Ascending aorta (tissue), 2 donors: ENCODE measurements at places on chromosomes 11 and 22. TPM values are rescaled to one million over a fixed set of nuclear protein-coding genes. Genes with fewer than 3 reads are reported as not detected.

DNA sequence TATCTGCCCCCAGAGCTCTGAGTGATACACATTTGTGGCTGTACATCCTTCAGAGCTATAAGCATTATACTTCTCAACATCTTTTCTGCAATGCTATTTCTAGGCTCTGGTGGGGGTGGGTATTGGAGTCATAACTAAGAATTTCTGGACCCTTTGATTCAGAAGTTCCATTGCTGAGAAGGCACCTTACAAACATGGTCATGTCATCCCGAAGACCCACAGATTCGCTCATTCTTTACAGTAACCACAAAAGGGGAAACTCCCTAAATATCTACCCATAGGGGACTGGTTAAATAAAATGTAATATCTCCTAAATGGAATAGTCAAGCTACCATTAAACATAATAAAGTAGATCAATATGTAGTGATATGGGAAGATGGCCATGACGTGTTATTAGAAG is 98.8 kb downstream of the PRR5L start:
- no peak for DNase-seq

DNA sequence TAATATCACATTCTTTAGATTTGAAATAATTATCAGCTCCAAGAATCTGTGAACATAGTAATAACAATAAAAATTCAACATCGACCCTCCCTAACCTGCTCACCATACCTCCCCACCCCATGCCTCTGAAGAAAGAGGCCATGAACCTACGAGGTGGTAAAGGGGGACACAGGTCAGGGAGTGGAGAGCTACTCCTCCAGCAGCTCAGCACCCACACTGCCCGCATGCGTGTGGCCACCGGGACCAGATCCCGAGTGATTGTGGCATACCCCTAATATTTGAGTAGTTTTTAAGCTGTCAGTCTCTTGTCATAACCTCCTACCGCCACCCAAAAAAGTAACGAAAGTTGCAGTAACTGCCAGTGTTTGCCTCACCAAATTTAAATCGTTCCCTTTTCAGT is 16.8 kb upstream of the ADSL start:
- no peak for DNase-seq

- DNase-seq, result peak; percentile 22
Observed at GRCh38 chr11:82864268-82864667, 36.0 kb downstream of the PRCP start.

GRCh38 chr22:37745548-37746365 is 48.9 kb downstream of the TRIOBP start:
- DNase-seq, result peak; percentile 94

DNA sequence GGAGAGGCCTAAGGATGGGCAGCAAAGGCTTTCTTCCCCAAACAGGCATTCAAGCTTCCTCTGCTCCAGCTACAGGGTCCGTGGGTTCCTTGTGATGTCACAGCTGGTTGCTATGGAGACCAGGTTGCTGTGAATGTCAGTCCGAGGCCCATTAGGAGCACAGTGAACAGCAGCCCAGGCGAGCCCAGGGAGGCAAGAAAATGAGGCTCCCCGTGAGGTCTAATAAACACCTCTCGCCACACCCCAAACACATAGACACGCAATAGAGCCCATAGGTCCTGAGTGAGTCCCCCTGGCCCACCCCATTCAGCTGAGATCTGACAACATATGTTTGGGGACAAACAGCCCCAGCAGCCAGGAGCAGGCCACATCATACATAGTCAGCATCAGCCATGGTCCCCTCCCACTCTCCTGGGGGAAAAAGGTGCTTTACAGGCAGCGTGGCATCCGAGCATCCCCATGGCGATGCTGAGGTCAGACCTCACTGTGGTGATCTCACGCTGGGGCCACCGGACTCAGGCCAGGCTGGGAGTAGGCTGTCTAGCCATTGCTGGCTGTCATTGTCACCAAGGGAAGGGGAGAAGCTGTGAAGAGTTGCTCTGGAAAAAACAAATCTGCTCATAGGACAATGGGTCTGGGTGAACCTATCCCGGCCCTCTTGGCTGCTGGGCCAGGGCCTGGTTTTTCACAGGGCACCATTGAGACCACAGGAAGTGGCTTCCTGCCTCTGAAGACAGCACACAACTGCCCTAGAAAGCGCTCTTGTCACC is 23.1 kb upstream of the TP53I11 start:
- no peak for DNase-seq

DNA sequence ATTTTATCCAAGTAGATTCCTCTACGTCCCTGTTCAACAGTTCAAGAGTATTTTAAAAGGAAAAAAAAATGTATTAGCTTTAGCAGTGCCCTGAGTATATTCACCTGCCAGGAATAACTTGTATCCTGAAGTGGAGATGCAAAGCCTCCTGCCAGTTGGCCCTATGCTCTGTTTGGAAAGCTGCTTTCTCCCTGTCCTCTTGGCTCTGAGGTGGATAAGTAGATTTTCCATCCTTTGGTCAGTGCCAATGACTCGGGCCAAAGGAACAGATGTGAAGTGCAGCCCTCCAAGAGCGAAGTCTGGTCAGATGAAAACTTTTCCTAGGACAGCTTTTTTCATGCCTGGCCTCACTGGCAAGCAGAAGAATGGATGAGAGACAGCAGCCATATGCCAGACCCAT is 839.9 kb upstream of the TENM4 start:
- no peak for DNase-seq

GRCh38 chr11:75084883-75085282 is 11.8 kb downstream of the OR2AT4 start:
- no peak for DNase-seq

- no peak for DNase-seq
Observed at GRCh38 chr11:746289-747157, 741 bp upstream of the TALDO1 start.

DNA sequence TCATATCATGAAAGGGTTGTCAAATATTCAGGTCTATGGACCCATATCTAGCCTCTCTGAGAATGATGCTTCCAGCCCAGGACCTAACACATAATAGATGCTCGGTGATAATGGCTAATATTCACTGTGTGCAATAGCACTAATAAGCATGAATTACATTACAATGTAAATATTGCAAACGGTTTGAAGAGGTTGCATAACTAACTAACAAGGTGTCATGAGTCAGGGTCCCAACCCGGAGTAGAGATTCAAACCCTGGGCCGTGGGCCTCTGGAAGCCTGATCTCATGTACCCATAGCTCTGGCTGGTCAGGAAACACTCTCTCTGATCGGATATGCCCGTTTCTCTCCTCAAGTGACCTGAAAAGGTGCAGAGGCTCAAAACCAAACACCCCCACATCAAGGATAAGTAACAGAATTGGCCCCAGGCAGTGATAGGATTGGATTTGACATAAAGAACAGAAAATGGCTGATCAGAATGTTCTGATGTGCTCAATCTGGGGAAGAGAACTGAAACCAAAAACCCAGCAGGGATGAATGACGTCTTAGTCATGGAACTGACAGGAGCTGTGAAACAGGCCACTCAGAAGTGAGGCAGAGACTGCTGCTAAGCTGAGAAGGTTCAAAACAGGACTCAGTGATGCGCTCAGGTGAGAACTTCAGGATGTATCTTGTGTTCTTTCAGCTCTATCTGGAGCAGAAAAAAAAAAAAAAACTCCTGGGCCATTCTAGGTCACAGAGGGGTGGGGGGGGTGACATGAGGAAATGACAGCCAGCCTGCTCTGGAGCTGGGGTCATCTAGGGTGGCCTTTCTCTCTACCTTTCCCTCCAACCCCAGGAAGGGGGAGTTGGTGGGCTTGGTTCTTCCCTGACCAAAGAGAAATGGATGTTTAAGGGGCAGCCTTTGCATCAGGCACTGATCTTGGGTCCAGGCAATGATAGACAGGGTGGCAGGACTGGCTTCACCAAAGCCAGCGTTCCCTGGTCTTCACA is 6.6 kb upstream of the KCTD17 start:
- DNase-seq, result no peak

GRCh38 chr11:72004515-72005346 is 6.0 kb downstream of the IL18BP start:
- no peak for DNase-seq

DNA sequence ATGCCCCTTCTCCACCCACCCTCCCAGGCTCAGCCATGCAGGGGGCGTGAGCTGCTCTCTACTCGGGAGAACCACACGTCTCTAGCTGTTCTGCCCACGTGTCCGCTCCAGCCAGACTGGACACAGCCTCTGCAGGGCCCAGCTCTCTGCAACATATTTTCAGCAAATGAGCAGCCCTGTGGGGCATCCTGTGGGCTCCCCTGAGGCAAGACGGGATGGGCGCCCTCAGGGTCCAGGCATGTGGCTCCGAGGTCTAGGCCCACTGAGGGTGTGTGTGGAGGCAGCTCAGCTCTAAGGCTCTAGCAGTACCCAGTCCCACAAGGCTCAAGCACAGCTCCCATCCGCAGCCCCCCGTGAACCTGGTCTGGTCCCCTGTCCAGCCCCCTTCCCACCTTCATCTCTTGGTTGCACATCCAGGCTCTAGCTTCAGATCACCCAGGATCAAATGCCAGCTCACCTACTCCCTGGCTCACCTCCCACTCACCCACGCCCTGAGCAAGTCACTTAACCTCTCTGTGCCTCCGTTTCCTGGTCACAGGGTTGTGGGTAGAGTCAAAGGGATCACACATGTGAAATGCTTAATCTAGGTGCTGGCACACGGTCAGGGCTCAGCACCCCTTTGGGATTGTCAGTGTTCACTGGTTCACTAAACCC is 57.8 kb upstream of the TCF20 start:
- DNase-seq, result no peak

DNA sequence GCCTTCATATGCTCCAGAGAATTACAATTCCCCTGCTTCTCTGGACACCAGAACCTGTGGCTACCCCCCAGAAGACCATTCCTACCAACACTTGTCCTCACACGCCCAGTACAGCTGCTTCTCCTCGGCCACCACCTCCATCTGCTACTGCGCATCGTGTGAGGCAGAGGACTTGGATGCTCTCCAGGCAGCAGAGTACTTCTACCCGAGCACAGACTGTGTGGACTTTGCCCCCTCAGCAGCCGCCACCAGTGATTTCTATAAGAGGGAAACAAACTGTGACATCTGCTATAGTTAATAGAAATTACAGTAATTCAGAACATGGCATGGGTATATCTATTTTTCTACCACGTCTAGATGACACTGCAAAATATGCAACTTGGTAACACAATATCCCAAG is 9.8 kb downstream of the POU2AF3 start:
- no peak for DNase-seq

DNA sequence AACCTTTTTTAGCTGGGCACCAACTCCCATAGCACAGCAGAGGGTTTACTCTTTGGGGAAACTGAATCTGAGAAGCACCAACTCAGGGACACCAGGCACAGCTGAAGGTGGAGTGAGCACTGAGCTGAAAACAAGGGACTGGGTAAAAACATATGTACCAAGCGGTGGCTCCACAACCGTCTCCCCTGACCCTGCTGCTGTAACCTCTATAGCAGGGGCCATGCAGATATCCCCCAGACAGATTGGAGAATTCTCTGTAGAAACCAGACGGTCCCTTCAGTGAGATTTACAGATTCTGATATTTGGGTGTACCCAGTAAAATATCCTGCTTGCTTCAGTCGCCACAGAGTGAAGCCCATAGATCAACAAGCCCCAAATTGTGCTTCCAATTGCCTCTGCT is 4.3 kb upstream of the SNX32 start:
- DNase-seq, result no peak

- DNase-seq, result no peak
Observed at GRCh38 chr11:17748044-17748443, 13.5 kb downstream of the KCNC1 start.

GRCh38 chr11:99781074-99781473 is 760.3 kb downstream of the CNTN5 start:
- no peak for DNase-seq

DNA sequence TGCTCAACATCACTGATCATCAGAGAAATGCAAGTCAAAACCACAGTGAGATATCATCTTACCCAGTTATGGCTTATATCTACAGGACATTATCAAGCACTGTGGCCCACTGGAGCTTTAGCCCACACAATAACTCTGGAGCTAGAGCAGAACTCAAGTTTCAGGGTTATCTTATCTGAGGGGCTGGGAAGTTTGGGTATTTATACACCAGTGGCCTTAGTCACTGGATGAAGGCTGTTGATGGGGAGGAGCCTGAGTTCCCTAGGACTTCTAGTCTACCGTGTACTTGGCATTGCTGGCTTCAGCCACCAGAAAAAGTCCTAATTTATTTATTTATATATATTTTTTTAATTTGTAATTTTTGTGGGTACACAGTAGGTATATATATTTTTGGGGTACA is 19.3 kb downstream of the HSD17B12 start:
- no peak for DNase-seq

DNA sequence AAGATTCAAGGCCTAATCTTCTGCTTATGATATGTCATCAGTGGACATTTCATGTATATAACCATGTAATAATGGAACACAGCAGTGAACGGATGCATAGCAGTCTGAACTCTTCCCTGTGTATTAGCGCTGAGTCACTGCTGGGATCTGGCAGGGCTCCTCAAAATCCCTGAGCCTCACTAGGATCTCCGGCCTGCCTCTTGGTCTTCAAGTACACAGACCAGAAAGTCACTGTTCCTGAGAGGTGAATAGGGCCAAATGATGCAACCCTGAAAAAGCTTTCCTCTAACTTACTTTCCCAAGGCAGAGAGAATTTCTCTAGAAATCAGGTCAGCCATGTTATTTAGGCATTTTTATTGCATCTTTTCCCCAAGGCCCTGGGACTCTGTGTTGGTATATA is 35.0 kb downstream of the POU2AF1 start:
- DNase-seq, result no peak

The GTSE1 gene
- not detected for total RNA-seq

The HIRA gene
- total RNA-seq, result 36.2 TPM

The MOGAT2 gene
- not detected for total RNA-seq

The NELL1 gene
- total RNA-seq, result not detected

The PIWIL4 gene
- 4.5 TPM for total RNA-seq

The RIC8A gene
- 102 TPM for total RNA-seq

The MPZL3 gene
- total RNA-seq, result 0.21 TPM
